Cortex of kidney (tissue), 1 donor: ENCODE measurements at places on chromosomes 11 and 22.

DNA sequence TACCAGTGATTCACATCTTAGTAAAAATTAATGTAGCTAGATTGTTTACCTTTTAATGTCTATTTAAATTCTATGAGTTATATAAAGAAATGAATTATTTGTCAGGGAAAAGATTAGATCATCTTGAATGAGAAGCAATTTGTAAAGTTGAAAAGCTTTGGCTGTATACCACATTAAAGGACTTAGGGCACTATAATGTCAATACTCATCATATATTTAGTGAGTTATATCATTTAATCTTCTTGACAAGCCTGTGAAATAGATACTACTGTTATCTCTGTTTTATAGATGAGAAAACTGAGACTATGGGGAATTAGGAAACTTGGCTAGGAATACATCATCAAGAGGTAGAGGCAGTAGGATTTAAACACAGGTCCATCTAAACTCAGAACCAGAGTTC lies 160.1 kb downstream of the GUCY1A2 start:
- DNase-seq = no peak

GRCh38 chr22:26573026-26573662 lies 16.8 kb downstream of the TPST2 start:
- DNase-seq = no peak

DNA sequence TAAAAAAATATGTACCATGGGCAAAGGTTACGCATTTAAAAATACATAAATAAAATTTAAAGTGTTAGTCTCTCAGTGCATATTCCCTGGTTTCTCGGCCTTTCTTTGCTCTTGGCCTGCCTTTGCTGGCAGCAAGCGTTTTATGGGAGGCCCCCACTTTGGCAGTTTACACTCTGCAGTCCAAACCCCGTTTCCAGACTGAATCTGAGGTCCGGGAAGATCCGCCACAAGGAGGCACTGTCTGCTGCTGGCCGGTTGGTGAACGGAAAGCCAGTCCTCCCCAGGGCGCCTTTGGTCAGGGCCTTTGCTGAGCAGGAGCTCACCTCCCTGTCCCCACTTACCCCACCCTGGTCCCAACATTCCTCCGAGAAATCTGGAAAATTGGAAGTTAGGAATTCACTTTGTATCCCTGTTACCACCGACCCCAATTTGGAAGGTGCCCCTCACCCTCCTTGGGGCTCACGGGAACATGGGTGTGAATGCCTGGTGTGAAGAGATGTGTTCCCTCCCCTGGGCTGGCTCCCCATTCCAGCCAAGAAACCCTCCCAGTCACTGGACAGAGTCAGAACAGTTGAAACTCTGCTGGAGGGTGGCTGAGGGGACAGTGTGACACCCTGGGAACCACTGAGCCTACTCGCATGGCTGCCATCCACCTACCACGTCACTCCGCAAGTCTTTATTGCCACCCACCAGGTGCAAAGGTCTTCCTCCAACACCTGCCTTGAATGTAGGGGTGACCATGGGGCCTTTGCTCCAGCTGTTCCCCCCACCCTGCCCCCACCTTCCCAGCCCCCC lies 9.4 kb upstream of the SF1 start:
- DNase-seq = no peak

GRCh38 chr11:134727636-134728035 lies 315.6 kb upstream of the B3GAT1 start:
- DNase-seq = no peak

DNA sequence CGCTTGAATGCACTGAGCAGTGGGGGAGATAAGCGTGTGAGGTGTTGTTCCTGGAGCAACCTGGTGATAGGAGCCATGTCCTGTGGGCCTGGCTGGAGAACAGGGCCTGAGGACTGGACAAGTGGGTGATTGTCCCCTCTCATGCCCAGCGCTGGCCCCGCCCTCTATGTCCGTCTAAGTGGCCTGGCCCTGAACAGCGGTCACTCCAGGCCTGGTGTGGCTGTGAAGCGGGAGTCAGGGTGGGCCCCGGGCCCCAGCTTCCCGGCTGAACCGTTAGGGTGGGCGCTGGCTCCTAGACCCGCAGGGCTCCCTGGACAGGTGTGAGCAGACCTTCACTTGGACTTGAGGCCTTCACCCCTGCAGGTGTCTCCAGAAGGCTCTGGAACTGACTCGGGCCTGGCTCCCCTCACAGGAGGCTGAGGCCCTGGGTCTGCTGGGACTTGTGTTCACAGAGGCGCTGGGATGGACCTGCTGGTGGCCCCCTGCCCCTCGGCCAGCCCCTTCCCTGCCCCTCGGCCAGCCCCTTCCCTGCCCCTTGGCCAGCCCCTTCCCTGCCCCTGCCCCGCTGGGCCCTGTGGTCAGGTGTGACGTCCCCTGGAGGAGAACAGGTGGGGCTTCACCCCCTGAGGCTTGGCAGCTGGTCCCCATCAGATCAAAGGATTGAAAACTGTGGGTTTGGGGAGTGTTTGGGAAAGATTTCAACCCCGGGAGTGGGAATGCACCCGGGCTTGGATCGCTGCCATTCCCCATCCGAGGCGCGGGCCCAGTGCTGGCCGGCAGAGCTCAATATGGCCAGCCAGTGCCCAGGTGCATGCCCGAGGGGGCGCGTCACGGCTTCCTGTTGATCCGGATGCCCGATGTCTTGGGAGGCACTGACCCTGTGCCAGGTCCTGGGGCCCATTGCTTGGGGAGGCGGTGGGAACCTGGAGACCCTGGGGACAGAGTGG lies 3.2 kb upstream of the MUC6 start:
- DNase-seq = no peak

DNA sequence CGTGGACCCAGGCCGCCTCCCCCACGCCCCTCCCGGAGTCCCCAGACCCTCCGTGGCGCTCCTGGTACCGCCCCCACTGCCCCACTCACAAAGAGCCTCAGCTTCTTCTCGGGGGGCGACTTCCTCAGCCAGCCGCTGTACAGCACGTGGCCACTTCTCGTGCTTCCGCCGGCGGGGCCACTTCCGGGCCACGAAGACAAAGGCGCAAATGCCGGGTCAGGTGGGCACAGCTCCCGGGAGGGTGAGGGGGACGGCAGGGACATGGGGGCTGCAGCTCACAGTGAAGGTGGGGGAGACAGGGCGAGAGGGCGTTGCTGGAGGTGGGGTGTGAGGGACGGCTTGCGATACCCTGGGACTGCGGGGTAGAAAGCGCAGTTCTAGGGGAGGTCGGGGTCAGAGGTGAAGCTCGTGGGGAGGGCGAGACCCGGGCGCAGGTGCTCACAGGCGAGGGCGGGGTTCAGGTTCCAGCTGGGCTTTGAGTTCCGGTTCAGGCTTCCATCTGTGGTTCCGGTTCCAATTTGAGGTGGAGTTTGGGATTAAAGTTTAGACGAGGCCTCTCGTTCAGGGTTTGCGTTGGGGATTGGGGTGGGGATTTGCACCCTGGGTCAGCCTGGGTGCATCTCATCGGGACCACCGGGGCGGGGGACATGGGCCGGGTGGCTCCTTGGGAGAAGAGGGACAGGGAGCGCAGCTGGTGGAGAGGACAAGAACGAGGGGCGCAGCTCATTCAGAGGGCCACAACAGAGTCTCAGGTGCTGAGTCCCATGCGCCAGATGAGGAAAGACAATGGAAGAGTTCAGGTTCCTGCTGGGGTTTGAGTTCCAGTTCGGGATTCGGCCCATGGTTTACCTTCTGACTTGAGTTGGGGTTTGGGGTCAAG lies at the start of gene GAB4:
Gene GAB4, minus strand, starts transcription at position 371 of the 880 bp plus-strand sequence. Its CDS starts 108 bp downstream, at position 263.
- no peak for DNase-seq

DNA sequence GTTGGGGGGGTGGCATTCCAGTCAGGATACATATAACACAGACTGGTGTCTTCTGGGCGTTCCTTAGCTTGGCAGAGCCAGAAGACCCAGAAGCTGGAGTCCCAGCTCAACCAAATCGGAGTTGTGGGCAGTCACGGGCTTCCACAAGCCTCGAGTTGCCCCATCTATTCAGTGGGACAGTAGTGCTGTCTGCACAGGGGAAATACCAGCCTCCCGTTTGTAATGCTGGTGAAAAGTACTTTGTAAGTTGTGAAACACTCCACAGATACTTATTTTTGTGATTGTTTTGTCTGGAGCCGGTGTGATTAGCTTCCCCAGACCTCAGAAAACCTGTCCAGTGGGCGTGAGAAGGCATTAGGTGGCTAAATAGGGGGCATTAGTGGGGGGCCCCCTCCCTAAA lies 13.6 kb downstream of the DGKZ start:
- DNase-seq = no peak

- DNase-seq = no peak
Measured at GRCh38 chr11:114724916-114725524, 46.7 kb downstream of the NXPE2 start.

DNA sequence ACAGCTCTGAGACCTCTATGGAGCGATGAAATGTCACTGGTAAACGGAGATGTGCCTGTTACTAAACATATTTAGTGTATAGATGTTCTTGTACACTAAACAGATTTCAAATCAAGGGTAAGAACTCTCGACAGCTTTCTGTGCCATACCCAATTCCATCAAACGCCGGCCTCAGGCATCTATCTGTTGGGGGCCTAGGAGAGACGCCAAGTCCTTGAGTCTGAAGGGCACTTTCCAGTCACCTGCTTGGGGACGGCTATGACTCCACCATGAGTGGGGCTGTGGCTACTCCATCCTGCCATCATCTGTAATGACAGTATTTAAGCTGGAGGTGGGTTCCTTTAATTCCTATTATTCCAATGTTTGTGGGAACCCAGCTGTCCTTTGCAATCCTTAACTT lies 87.8 kb downstream of the SHANK2 start:
- DNase-seq = no peak

GRCh38 chr11:93732237-93732892 lies 8.9 kb downstream of the TAF1D start:
- no peak for DNase-seq
